NCI-H345 (cell line): ENCODE measurements at places on chromosomes 1 and 21.

DNA sequence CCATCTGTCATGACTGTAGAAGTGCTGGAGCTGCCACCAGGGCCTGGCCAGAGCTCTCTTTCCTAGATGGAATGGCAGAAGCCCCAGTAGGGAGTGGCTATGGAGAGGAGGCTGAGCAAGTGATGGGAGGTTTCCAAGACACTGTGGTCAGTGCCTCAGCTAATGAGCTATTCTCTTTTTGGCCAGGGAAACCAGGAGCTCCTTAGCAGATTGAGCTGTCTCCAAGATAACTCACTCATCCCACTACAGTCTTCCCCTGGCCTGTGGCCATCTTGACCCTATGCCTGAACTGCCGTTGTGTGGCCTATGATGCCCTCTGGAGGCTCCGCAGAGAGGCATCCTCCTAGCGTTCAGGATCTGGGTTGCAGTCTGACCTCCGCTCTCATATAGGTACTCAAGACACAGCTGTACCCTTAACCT is 60.5 kb downstream of the ERI3 start:
- DNase-seq, result no peak

GRCh38 chr1:221742555-221743415 is 896 bp upstream of the DUSP10 start:
- DNase-seq, result peak; percentile 80

- DNase-seq, result no peak
Observed at GRCh38 chr1:248892590-248892989, 13.4 kb upstream of the PGBD2 start.

DNA sequence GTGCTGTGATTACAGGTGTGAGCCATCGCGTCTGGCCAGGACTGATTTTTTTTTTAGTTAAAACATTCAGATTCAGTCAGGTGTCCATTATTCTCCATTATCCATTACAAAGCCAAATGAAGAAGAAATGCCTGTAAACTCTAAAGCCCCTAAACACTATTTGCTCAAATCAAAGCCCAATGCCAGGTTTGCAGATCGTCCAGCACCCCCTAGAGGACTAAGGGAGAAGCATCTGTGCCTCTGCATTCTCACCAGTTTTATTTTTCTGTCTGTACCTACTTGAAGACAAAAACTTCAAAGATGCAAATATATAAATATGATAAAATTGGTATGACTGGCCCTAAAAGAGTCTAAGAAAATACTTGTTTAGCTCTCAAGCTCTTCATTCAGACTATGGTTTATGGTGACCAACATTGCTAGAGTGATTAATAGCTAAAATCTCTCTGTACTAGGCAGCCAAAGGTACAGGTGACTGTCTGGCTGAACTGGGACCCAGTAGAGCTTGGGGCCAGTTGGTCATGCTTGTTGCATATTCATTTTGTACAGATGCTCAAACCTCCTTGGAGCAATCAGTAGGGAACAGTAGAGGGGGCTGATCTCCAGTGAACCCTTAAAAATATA is 138.4 kb downstream of the SYT2 start:
- DNase-seq, result peak; percentile 1

DNA sequence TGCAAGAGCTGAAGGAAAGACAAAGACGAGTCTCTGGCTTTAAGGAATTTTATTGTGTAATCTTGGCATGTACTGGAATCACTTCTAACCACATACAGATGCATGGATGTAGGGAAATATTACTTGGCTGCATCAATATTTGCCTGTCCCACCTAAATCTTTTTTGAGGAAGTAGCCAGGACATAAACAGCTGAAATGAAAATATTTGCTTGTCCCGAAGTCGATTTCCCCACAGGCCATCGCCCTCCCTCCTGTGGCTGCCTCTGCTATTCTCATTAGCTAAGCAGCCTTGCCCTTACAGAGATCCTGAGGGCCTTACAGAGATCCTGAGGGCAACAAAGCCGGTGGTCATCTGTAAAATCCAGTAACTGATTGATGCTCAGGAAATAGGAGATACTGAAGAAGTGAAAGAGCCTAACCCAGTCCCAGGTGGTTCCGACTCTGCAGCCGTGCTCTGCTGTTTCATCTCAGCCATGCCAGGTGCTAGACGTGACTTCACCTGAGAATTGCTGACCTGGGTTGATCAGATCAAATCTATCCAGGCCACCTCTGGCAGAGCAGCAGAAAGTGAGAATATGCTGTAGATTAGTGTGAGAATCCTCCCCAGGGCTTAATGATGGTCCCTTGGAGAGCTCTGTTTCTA is 25.5 kb downstream of the MAN1C1 start:
- no peak for DNase-seq

GRCh38 chr1:246454655-246455054 is 52.4 kb downstream of the SMYD3 start:
- no peak for DNase-seq

- DNase-seq, result no peak
Observed at GRCh38 chr1:70205071-70205433, 327 bp downstream of the LRRC40 start.

DNA sequence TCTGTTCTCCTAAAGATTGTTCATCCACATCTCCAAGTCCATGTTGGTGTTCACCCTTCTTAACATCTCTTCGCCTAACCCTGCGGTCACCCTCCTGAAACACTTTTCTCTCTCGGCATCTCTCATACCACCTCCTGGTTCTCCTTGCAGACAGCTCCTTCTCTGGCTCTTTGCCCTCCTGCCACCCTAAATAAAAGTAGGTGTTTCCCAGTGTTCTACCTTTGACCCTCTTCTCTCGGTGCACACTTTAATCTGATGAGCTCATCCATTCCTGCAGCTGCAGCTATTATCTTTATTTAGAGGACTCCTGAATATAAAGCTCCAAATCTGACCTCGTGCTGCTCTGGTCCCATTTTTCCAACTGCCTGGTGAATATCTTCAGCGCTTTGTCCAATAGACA is 126.9 kb downstream of the TMEM53 start:
- DNase-seq, result no peak

GRCh38 chr21:37788503-37788902 is 127.8 kb downstream of the KCNJ6 start:
- DNase-seq, result no peak

DNA sequence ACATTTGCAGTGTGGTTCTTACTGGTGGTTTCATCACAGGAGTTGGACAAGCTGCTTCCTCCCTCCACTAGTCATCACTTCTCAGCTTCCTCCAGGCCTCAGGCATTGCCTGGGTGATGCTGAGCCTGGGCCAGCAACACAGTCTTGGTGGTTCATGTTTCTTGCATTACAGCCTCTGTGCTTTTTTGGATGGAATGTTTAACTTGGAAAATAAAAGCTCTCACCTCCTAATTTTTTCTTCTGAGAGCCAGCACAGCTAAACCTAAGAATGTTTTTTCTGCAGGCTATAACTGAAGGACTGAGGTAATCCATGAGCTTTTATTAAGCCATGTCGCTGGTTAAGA is 66.1 kb upstream of the RHOU start:
- DNase-seq, result no peak

GRCh38 chr1:22262583-22262982 is 119.7 kb upstream of the WNT4 start:
- DNase-seq, result no peak

- DNase-seq, result no peak
Observed at GRCh38 chr1:117659550-117660270, 53.9 kb downstream of the TENT5C start.

DNA sequence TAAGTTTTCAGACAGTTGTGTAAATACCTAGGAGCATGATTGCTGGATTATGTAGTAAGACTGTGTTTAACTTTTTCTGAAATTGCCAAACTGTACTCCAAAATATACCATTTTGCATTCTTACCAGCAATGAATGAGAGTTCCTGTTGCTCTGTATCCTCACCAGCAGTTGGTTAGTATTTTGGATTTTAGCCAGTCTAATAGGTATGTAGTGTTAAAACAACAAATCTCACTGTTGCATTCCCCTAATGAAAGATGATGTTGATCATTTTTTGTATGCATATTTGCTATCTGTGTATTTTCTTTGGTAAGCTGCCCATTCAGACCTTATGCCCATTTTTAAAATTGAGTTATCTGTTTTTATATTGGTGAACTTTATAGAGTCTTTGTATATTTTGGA is 89.9 kb downstream of the RASAL2 start:
- no peak for DNase-seq

- peak; percentile 94 for DNase-seq
Observed at GRCh38 chr1:226814751-226815537, 55.5 kb upstream of the PSEN2 start.
